Nucleus accumbens (tissue), 56 donors: ENCODE measurements at places on chromosomes 2 and 18.
A peak's percentile ranks its signal among the peaks of the same experiment; 100 is the strongest.

GRCh38 chr2:28083476-28083875 is 192.9 kb downstream of the BABAM2 start:
- DNase-seq, result no peak

DNA sequence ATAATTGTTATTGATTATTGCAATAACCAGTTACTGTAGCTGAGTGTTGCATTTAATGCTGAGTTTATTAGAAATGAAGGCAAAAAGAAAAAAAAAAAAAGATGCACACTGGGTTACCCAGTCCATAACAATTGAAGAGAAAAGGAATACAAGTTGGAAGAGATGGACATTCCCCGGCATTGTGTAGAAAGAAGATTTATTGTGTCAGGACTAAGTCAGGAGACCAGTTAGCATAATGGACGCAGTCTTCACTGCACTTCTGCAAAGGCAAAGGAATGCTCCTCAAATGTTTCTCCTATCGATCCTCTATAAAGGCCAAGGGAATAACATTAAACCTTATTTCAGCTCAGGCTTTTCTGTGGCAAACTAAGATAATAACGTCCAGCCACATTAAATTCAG is 157.8 kb downstream of the INSIG2 start:
- DNase-seq, result no peak

GRCh38 chr2:96663177-96663576 is 20.6 kb downstream of the FER1L5 start:
- DNase-seq, result no peak

- no peak for DNase-seq
Observed at GRCh38 chr2:43075054-43075593, 151.3 kb downstream of the ZFP36L2 start.

- DNase-seq, result no peak
Observed at GRCh38 chr2:2000018-2000723, 255.9 kb upstream of the PXDN start.

DNA sequence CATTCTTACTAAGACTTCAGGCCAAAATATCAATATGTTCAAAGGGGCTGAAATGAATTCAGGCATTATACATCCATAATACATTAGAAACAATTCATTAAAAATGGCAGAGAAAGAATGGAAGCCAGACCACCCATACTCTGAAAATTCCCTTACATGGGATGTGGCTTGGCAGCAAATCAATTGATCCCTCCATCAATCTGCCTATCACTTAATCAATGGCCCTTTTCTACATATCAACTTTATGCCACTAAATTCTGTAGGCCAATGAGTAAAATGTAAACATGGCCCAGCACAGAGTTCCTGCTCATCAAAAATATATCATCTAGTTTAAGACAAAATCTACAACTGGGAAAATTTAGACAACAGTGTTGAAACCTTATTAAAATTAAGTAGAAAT is 41.8 kb upstream of the SLC14A2 start:
- no peak for DNase-seq

DNA sequence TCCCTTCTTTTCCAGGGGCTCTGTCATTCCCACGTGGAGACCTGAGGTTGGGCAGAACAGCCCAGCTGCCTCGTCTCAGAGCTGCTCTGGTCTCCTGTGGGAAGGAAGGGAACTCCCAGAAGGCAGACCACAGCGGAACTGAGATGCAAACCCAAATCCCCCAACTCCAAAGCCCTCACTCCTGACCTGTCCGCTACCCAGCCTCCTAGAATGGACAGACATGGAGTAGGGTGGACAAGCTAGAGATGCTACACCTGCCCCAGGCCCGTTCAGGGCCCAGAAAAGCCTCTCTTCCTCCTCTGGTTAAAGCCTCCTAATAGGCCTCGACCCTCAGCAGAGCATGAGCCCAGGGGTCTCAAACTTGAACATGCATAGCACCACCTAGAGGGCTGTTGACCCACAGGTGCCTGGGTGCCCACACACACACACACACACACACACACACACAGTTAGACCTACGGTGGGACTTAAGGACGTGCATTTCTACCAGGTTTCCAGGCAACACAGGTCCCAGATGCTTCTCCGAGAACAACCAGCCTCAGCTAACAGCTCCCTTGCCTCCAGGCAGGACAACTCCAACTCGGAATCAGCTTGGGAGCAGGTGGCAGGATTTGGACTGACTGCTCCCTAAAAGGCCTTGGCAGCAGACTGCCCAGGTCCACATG is 93.5 kb downstream of the TNS1 start:
- no peak for DNase-seq

DNA sequence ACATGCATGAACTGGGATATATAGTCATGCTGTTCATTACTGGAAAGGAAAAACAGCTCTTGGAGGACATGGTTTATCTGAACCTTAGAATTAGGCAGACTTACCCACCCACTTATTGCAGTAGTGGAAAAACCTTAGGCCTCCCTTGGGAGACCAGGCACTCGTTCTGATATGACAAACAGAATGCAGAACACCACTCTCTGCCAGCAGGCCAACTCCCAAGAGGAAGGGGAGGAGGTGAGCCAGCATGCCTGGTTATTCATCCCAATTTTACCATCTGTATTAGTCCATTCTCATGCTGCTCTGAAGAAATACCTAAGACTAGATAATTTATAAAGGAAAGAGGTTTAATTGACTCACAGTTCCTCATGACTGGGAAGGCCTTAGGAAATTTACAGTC is 17.5 kb downstream of the C18orf63 start:
- DNase-seq, result no peak

DNA sequence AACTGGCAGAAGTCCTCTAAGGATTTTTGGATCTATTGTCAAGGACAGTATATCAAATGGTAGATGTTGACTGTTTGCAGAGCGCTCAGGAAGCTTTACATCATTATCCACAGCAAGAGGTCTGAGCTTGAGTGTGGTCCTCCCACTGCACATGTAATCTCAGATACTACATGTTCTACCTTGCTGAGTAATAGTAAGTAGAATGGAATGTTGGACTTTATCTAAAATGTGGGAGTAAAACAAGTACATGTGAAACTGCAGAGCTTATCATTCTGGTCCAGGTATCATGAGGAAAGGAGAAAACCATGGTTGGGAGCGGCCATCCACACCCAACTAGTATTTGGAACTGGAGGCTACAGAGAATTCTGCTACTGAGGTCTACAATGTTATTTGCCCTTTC is 19.3 kb upstream of the CD28 start:
- no peak for DNase-seq

DNA sequence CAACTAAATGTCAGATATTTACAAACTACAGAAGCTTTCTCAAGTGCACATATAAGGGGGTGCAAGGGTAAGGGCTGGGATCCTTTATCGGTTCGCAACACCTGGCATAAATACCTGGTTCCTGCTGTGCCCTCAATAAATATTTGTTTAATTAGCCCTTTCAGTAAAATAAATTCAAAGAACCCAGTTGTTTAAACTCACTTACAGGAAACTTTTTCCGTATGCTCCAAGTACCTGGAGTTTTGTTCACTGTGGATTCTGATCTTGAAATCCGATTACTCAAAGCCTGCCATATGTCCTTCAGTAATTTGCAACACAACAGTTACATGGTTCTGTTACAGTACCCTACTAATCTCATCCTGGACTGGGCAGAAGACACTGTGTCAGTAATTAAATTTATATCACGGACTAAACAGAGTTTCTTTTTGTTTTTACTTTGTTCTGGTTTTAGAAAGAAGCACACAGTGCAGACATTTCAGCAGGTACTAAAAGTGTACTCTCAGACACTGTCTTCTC is 36.9 kb downstream of the TBC1D8 start:
- no peak for DNase-seq

DNA sequence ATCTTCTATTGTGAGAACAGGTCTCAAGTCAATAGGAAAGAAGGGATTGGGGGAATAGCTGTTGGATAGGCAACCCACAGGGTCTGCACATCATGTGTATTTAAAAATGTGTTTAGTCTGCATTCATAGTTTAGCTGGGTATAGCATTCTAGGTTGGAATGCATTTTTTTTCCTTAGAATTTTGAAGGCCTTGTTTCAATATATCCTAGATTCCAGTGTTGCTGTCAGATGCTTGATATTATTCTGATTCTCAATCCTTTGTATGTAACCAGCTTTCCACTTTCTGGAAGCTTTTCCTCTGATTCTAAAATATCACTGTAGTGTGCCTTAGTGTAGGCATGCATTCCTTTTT is 9.0 kb upstream of the ATP8B1 start:
- DNase-seq, result no peak

GRCh38 chr2:113894156-113894743 is 4.4 kb downstream of the ACTR3 start:
- DNase-seq, result no peak

DNA sequence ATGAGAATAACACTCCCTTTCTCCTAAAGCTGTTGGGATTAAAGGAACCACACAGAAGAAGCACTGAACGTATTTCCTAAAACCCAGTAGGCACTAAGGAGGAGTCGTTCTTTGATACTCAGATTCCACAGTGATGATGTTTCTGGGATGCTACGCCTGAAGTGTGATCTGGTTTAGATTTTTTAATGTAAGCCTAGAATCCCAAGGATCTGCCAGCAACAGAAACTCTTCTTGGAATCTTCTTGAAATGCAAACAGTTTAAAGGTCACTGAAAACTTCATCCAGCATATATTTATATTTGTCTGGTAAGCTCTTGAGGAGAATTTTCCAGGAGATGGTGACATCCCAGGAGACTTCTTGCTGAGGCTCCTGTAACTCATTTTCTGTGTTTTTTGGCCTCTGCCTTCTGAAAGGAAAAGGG is 247.6 kb upstream of the TRIB2 start:
- no peak for DNase-seq

GRCh38 chr2:29309090-29310029 is 194.1 kb downstream of the CLIP4 start:
- DNase-seq, result peak; percentile 3

DNA sequence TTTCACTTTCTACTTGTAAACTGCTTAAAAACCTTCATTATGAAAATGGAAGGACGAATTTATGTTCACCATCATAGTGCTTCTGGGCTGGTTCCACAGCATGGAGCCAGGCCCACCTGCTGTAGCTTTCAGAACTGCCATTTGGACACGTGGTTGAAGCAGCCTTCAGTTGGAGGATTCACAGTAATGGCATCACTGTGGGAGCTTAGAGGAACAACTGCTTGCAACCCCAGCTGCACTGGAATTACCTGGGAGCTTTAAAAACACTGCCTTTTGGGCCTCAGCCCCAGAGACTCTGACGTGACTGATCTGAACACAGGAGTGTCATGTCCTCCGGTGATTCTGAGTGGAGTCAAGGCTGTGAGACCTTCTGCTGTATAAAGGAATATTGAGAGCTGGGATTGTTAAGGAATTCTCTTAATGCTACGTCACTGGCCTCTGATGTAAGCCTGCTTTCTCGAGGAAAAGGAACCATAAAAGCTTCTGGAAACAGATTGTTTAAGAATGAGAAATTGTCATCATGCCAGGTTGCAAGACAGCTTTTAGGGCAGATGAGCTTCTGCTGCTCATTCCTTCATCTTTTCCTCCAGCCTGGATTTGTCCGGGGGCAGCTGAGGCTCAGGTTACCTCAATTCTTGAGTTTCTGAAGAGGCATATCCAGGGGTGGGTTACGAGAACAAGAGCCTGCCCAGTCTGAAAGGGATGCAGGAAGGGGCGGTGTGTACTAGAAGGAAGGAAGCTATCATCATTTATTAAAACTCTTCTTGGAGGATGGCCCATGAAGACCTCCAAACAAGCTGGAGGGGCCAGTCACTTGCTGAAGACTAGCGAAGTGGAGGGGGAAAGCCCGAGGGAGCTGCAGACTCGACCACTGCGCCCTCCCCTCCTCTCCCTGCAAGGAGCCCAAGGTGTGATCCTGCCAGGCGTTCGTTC is 1.3 kb upstream of the IL1R1 start:
- DNase-seq, result no peak

DNA sequence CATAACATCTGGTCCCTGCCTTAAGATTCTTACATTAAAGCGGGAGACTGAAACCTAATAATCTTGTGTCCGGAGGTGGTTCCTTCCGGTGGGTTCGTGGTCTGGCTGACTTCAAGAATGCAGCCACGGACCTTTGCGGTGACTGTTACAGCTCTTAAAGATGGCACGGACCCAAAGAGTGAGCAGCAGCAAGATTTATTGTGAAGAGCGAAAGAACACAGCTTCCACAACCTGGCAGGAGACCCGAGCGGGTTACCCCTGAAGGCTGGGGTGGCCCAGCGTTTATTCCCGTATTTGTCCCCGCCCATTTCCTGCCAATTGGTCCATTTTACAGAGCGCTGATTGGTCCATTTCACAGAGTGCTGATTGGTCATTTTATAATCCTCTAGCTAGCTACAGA is 122.3 kb upstream of the SIX2 start:
- DNase-seq, result no peak

DNA sequence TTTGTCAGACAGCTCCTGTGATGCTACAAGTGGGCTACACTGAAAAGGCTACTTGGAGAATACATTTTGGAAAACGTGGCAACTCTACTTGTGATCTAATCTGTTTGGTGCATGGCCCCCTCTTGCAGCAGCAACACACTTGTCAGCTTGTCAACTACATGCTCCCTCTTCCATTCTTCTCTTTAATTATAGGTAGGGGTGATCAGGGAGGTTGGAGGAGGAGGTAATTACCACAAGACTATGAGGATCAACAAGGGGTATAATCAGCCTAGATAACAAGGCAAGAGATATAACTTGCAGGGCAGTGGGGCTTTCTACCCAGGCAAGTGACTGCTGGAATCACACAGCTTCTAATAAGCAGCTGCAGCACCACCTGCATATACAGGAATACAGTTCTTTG is 104.9 kb downstream of the ACVR1 start:
- DNase-seq, result no peak

DNA sequence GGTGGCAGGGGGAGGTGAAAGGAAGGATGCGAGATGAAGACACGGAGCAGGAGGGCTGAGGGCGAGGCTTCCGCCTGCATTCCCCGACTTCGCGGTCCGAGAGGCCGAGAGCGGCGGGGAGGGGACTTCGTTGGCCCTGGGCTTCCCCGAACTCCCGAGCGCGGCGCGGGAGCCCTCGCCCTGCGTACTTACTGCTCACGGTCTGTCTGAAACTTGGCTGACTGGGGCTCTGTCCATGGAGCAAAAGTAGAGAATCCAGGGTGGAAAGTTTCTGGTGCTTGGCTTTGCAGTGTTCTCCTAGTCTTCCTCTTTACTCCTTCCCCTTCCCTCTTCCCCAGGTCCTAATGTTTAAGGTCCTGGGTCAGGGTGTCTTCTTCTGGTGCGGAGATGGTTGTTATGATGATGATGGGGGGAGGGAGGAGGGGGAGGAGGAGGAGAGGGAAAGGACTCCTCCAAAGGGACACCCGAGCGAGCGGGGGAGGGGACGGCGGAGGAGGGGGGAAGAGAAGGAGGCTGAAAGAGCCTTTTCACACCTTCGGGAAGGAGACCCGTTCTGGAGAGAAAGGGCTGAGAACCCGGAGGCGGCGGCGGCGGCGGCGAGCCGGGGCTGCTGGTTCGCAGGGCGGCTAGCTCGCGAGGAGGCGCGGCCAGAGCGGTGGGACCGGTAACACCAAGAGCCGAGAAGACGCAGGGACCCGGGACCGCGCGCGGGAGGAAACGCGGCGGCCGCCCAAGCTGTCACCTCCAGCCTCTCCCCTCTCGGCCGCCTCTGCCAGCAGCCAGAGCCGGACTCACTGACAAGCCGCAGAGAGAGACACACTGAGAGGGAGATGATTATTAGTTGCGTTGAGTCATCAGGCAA is at the start of gene SATB2:
Gene SATB2 (minus strand): TSS at position 793 of the 862 bp plus-strand sequence. CDS start 1,902 bp downstream, outside the sequence.
- no peak for DNase-seq

- DNase-seq, result no peak
Observed at GRCh38 chr2:166297951-166298350, 77.8 kb downstream of the SCN9A start.
